CD4-positive, alpha-beta T cell treated with Interleukin-15 for 1 hour (primary cell): ENCODE measurements at places on chromosomes 6 and 20.

DNA sequence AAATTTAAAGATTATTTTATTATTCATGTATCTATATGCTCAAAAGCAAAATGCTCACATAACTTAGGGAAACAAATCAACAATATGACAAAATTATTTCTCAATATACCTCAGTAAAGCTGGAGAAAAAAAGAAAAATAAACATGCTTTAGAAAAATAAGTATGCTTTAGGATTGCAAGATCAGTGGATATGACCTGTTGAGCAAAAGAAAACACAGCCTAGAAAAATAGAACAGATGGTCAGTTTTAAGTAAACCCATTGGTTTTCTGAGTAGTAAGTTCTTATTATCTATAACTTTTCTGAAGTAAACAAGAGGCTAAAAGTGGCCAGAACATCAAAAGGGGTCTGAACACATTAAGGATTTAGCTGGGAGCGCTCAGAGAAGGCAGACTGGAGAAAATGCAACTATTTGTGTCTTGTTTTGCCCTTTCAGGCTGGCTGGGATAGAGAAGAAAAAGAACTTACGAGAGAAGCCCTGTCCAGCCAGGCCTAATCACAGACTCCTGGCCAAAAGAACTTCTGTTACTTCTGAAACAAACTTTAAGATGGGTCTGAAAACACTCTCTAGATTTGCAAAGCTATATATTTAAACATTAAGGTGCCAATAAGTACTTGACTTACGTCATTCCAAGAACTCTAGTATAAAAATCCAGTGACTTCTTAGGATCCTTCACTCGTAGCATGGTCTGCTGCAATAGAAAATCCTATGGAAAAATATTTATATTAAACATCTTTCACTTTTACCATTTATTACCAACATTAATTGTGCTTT is 16.5 kb downstream of the GLO1 start:
- DNase-seq = no peak

- DNase-seq = peak; percentile 56
Observed at GRCh38 chr6:45419571-45420082, 41.9 kb upstream of the SUPT3H start.

DNA sequence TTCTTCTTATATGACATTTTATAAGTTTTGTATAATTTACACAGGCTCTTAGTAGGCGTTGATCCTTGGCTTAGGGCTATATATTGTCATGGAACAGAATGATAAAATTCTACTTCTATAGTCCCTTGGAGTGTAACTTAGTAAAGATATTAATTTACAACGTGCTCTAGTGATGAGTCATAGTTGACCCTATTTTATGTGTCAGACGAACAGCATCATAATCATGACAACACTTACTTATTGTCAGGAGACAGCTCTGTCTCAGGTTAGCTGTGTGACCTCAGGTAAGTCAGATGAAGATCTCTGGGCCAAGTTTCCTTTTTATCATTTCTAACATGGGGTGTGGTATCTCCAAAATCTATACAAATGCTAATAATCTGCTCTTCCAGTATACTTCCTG is 473.5 kb downstream of the UTRN start:
- DNase-seq = no peak

GRCh38 chr6:168272415-168273325 is 46.9 kb downstream of the DACT2 start:
- no peak for DNase-seq

- no peak for DNase-seq
Observed at GRCh38 chr20:24866742-24867141, 82.3 kb upstream of the CST7 start.
